Melanocyte of skin (primary cell): ENCODE measurements at places on chromosomes 4 and X. TPM values are rescaled to one million over a fixed set of nuclear protein-coding genes. Genes with fewer than 3 reads are reported as not detected.

The FMR1NB gene
- not detected in 2 replicates for total RNA-seq

The GPRIN3 gene
- 8.3 and 15.3 TPM in 2 replicates for total RNA-seq

The C4orf50 gene
- not detected in 2 replicates for total RNA-seq

The CTBP1 gene
- 194 and 215 TPM in 2 replicates for total RNA-seq

The AADAT gene
- 4.3 and 5.2 TPM in 2 replicates for total RNA-seq

The C4orf17 gene
- total RNA-seq = not detected in 2 replicates

The ASMT gene
- not detected in 2 replicates for total RNA-seq

The GABRG1 gene
- not detected in 2 replicates for total RNA-seq

The TMSB15B gene
- total RNA-seq = 2.3 and 8.2 TPM in 2 replicates

The SSX2B gene
- total RNA-seq = not detected in 2 replicates

The REPS2 gene
- total RNA-seq = 3.0 and 4.3 TPM in 2 replicates

The CNKSR2 gene
- 1.7 and 2.6 TPM in 2 replicates for total RNA-seq

The LAP3 gene
- 472 and 633 TPM in 2 replicates for total RNA-seq

The NLGN4X gene
- 2.0 and 3.5 TPM in 2 replicates for total RNA-seq

The TKTL2 gene
- total RNA-seq = not detected in 2 replicates

The UNC5C gene
- 0.69 and 4.4 TPM in 2 replicates for total RNA-seq

The CHM gene
- 33.0 and 47.3 TPM in 2 replicates for total RNA-seq

The MID1 gene
- 52.6 and 79.6 TPM in 2 replicates for total RNA-seq

The RTL3 gene
- total RNA-seq = not detected in 2 replicates

The FGF5 gene
- 0.36 TPM in 1 of 2 replicates, not detected in the other for total RNA-seq

The GAGE12F gene
- not detected in 2 replicates for total RNA-seq

The USP27X gene
- 3.7 and 4.6 TPM in 2 replicates for total RNA-seq

The CYLC1 gene
- total RNA-seq = not detected in 2 replicates

The TMEM255A gene
- 10.5 and 18.6 TPM in 2 replicates for total RNA-seq
